SK-N-SH treated with all-trans-retinoic acid at 6 μM for 48 hours (cell line): ENCODE measurements at places on chromosomes 7 and 10.

DNA sequence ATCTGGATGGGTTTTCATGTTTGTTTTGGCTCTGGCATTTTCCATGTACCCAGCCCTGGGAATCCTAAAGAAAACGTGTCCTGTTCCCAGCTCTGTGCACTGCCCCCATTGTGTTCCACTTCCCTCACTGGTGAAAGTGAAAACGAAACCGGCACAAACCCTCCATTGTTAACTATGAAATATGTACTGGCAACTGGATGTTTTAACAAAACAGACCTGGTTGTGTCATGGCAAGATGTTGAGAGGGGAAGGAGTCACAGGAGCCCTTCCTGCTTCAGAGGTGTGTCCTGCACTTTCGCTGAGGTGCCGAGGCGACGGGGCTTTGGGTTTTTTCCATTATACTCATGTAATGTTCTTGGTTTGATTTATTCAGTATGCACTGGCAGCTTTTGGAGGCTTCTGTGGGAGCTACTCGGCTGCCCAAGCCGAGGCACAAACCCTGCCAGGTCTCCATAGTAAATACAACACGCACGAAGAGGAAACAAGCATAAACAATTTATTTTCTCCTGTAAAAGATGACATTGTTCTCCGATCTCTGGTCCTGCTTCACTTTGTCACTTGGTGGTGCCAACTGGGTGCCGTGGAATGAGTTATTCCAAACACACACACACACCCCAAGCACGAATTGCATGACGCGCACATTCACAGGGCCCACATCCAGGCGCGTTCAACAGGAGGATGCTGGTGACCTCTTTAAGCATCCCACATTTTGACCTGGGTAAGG is 118.2 kb downstream of the CDK6 start:
- peak; percentile 5; the same call in 2 of the 3 replicates for ATAC-seq

DNA sequence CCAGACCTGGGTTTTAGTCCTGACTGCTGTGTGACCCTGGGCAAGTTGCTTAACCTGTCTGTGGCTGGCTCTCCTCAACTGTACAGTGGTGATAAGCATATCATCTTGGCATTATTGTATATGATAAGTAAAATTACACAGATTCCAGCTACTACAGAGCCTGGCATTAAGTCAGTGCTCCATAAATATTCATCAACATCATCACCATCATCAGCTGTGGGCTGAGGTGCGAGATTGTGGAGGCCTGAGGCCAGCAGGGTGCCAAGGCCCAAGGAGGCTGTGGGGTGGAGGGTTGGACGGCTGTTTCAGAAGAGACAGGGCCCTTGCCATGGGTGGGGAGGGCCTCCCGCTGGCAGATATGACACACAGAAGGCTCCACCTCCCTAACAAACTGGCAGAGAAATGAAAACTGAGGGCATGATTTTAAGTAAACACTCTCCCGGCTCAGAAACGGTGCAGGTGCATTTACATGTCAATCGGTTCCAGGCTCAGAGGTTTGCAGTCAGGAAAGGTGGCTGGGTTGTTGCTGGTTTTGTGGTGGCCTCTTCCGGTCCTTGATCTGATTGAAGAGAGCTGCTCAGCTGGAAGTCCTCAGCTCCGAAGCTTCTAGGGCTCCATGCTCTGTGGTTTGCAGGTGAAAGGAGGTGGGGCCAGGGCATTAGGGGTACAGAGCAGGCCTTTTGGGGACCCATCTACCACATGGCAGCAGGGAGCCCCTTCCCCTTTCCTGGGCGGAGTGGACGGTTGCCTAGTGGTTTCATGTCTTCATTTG is 10.2 kb downstream of the CRYGN start:
- ATAC-seq, result no peak

DNA sequence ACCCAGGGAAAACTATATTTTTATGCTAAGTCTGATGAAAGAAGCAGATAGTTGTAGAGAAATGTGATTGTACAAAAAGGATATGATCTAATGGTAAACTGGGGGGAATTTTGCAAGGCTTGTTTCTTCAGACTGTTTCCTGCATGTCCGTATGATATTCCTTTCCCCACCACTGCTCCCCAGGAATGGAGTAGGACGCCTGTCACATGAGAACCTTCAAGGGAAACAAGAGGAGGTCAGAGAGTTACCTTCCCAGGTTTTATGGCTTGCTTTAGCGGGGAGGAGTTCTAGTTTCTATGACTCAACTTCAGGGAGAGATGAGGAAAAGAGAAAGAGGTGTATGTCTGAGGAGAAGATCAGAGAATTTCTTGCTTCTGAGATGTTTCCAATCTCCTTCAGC is 16.4 kb upstream of the ITPRID1 start:
- no peak for ATAC-seq

- no peak for ATAC-seq
These were observed 12.1 kb upstream of the MCU start for GRCh38 chr10:72679838-72680241.

GRCh38 chr7:92697012-92697411 is 106.8 kb upstream of the FAM133B start:
- ATAC-seq, result peak; percentile 31

DNA sequence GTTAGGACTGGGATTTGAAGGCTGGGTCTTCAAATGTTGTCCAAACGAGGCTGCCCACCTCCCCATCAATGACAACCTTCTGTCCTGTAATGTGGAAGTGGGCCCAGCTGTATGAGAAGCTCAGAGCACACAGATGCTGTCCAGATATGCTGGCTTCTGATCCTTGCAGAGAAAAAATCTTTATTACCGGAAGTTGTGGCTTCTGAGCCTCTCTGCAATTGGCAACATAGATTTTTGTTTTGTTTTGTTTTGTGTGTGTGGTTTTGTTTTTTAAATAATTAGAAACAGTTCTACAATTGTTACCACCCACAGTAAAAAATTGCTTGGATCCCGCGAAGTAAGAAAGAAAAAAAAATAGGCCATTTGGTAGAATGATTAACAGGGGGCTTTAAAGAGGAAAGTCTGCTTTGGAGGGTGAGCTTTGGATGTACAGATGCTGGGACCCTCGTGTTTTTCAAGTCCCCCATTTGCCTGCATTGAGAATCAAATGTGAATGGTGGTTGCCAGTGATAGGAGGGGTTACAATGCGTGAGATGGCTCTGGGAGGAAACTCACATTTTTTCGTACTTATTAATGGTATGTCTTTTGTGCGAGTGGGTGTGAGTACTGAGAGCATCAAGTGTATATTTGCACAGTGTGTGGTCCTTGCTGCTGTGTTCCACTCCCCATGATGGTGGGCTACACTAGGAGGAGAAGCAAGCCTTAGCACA is 153.2 kb downstream of the TCF7L2 start:
- peak; percentile 31; the same call in 1 of the 3 replicates for ATAC-seq

GRCh38 chr7:133625046-133625445 is 372.2 kb downstream of the EXOC4 start:
- no peak for ATAC-seq
